Glutamatergic neuron (in vitro differentiated cells): ENCODE measurements at places on chromosomes 16 and 17.

- no peaks in the 10 kb centered on the region for H3K27me3 ChIP-seq
- no peak for DNase-seq
- no peak overlapping the region for H3K4me3 ChIP-seq
- H3K4me1 ChIP-seq = no peaks in the 10 kb centered on the region
These were observed 12.5 kb downstream of the CAPN15 start for GRCh38 chr16:539901-540530.

GRCh38 chr17:39979893-39980350, 685 bp upstream of the PSMD3 start:
- H3K27me3 ChIP-seq = peaks cover 11% of the 10 kb centered on the region
- H3K27ac ChIP-seq = peak overlapping the region; percentile 89
- peaks cover 12% of the 10 kb centered on the region for H3K4me1 ChIP-seq
- peak; percentile 29 for DNase-seq

- H3K36me3 ChIP-seq = no peaks in the 10 kb centered on the region
- H3K4me1 ChIP-seq = no peaks in the 10 kb centered on the region
- DNase-seq = no peak
- H3K27me3 ChIP-seq = peaks cover 2% of the 10 kb centered on the region
- no peak overlapping the region for H3K27ac ChIP-seq
These were observed 12.2 kb upstream of the JPT2 start for GRCh38 chr16:1665829-1666228.

DNA sequence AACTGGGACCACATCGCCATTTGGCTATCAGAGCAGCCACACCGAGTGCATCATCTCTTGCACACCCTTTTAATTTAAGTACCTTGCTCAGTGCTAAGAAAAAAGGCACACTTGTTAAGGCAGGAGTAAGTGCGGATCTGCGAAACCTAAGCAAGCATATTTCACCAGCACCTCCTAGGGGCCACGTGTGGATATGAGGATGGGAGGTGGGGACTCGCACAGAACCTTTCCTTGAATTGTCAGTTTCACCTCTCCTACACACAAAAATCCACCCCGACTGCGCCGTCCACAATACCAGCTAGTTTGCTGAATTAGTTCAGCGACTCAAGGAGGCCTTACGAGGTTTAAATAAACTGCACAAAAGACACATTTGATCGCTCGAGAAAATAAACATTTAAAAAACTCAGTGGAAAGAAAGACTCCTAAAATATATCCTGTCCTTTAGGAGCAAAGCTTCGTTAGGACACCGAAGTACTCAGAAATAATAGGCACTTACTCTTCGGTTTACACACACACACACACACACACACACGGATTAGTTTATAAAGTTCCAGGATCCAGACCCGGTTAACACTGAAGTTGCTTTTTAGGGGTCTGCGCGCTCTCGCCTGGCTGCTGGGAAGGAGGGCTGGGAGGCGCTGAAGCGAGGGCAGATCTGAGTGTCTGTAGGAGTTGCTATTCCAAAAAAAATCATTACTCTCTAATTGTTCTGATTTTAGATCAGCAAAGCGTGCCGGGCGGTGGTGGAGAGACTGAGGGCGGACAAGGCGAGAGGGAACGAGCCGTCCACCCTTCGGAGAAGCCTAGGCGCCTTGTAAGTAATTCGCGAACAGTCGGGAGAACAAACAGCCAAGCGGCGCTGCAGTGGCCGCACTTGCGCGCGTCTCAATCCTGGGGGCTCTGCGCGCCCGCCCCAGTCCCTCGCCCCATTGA, 1.0 kb upstream of the KCNJ2 start:
- peaks cover 39% of the 10 kb centered on the region for H3K4me1 ChIP-seq
- H3K36me3 ChIP-seq = no peaks in the 10 kb centered on the region
- peak overlapping the region; percentile 37 for H3K27ac ChIP-seq

- H3K27ac ChIP-seq = no peak overlapping the region
- peaks cover 4% of the 10 kb centered on the region for H3K27me3 ChIP-seq
- peaks cover 3% of the 10 kb centered on the region for H3K4me1 ChIP-seq
- no peak for DNase-seq
- no peak overlapping the region for H3K4me3 ChIP-seq
These were observed 3.6 kb upstream of the UBE2I start for GRCh38 chr16:1305823-1306222.

- DNase-seq = no peak
- H3K4me1 ChIP-seq = no peaks in the 10 kb centered on the region
- no peak overlapping the region for H3K4me3 ChIP-seq
- H3K27me3 ChIP-seq = peaks cover 8% of the 10 kb centered on the region
- H3K27ac ChIP-seq = no peak overlapping the region
- H3K36me3 ChIP-seq = peaks cover 6% of the 10 kb centered on the region
These were observed 14.1 kb downstream of the SLC7A6OS start for GRCh38 chr16:68296693-68297092.

- H3K4me3 ChIP-seq = no peak overlapping the region
- H3K27ac ChIP-seq = no peak overlapping the region
- H3K27me3 ChIP-seq = peaks cover 3% of the 10 kb centered on the region
- H3K36me3 ChIP-seq = no peaks in the 10 kb centered on the region
These were observed 3.1 kb upstream of the FAM117A start for GRCh38 chr17:49766918-49767530.

GRCh38 chr16:19822533-19822932, 62.1 kb downstream of the GPRC5B start:
- peaks cover 6% of the 10 kb centered on the region for H3K36me3 ChIP-seq
- H3K4me3 ChIP-seq = no peak overlapping the region
- H3K27me3 ChIP-seq = no peaks in the 10 kb centered on the region
- no peak for DNase-seq

- H3K27ac ChIP-seq = peak overlapping the region; percentile 9
- peaks cover 4% of the 10 kb centered on the region for H3K27me3 ChIP-seq
- DNase-seq = no peak
- H3K36me3 ChIP-seq = no peaks in the 10 kb centered on the region
- H3K4me3 ChIP-seq = no peak overlapping the region
These were observed 204.8 kb upstream of the CHMP6 start for GRCh38 chr17:80786887-80787286.

GRCh38 chr16:4407543-4408322, 8.7 kb downstream of the CORO7 start:
- no peak for DNase-seq
- H3K27me3 ChIP-seq = peaks cover 13% of the 10 kb centered on the region
- H3K4me1 ChIP-seq = peaks cover 29% of the 10 kb centered on the region
- H3K4me3 ChIP-seq = no peak overlapping the region

DNA sequence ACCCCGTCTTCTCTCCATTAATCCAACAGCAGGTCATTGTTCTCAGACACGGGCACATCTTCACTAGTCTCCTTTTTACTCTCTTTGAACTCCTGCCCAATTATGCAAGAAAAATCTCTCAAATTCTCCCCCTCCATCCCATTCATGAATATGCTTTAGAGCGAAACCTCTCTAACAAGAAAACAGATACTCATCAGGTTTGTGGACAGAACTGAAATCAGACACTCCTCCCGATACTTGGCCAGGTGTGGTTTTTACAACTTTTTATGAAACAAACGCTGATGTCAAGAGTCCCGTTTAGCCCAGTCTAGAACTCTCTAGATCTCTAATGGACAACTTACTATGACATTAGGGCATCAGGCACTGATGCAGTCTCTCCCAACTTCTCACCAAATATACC, 40.9 kb downstream of the PIK3R5 start:
- no peak for DNase-seq
- H3K27me3 ChIP-seq = no peaks in the 10 kb centered on the region
- no peak overlapping the region for H3K27ac ChIP-seq
- H3K4me1 ChIP-seq = no peaks in the 10 kb centered on the region
